T-helper 2 cell treated with Interferon-gamma antibody and Interleukin-4, amounts not matched to agents 100 ng/mL and 5 ng/mL, for 36 hours (primary cell): ENCODE measurements at places on chromosomes 5 and 9. TPM values are rescaled to one million over a fixed set of nuclear protein-coding genes. Genes with fewer than 3 reads are reported as not detected.

Gene GKAP1
- 3.5 and 3.8 TPM in 2 replicates for total RNA-seq

Gene SLC25A2
- total RNA-seq = 0.25 and 0.59 TPM in 2 replicates

Gene C5orf58
- not detected in 2 replicates for total RNA-seq

Gene WDR31
- 0.93 and 1.5 TPM in 2 replicates for total RNA-seq

Gene WNK2
- 0.14 and 0.16 TPM in 2 replicates for total RNA-seq
